ENCODE measurements at places on chromosomes 2 and 18.
A peak's percentile ranks its signal among the peaks of the same experiment; 100 is the strongest.

DNA sequence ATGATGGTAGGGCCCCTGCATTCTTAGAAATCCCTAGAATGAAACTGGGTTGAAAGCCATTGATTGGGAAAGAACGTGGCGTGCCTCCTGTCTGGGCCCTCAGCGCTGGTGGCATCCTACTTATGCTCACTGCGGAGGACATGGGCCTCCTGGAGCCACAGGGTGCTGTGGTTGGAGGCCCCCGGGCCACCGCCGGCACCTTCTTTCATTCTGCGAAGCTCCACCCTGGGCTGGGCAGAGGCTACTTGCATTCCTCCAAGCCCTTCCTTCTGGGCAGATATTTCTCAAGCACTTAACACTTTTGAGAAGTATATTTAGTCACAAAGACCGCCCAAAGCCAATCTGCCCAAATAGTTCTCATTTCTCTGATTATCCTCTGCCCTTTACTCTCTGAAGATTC, 311.9 kb downstream of the MYCN start:
- no peak for DNase-seq

DNA sequence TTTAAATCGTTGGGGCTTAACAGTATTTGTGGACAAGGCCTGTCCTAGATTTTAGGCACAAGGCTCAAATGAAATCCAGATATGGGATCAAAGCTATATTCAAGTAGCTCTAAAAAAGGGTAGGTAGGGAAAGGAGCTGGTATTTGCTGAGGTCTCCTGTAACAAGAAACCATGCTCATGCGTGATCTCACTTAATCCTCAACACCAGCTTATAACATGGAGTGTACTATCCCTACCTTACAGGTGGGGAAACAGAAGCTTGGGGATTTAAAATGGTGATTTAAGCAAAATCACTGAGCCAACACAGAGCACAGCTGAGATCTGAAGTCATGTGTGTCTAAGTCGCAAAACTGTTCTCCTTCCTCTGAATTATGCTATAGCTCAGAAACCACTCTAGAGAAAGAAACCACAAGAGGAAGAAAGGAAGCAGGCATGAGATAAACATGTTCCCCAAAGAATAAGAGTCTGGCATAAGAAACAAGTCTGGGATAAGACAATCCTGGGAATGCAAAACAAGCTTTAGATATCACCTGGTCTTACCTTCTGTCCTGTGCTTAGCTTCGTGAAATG, 43.1 kb downstream of the CYRIA start:
- DNase-seq = no peak

- DNase-seq = no peak
Observed at GRCh38 chr2:159573846-159574606, 42.3 kb downstream of the BAZ2B start.

GRCh38 chr2:24793761-24794435, 673 bp downstream of the CENPO start:
- peak; percentile 60 for DNase-seq

GRCh38 chr2:9030841-9031240, 27.4 kb upstream of the MBOAT2 start:
- no peak for DNase-seq

DNA sequence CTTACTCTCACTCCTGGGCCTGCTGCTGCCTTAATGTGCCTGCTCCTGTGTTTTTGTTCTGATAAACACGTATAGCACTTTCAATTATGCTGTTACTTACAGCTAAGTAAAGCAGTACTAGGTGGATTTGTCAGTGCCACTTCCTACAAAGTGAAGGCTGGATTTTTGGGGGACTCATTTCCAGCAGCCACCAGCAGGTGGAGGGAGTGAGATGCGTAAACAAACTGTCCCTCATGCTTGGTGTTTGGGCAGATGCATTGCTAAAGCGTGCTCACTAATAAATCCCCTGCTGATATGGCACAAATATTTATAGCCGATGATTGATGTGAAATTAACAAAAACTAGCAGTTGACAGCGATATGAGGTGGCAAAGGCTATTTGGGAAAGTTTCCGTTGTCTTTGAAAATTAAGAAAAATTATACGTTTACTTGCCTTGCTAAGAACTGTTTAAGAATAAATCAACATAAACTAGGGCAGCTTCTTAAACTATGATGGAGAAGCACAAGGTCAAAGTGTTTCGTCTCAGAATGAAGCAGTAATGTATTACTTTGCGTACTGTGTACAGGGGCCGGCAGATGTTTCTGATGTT, 101.7 kb downstream of the AGAP1 start:
- DNase-seq = peak; percentile 77

DNA sequence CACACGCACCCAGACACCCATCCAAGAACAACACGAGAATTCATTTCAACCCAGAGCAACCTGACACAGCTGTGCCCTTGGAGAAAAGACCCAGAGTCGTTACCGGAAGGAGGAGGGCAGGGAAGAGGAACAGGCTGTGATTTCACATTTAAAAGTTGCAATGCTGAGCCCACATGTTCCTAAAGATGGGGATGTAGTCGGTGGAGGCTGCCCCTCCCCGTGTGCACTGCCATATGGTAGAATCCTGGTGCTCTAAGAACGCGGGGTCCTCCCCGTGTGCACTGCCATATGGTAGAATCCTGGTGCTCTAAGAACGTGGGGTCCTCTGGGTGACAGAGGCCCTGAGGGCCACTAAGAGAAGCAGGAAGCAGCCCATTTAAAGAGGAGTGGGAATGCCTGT, 10.9 kb downstream of the MTERF4 start:
- DNase-seq = no peak

- DNase-seq = no peak
Observed at GRCh38 chr18:58958628-58959027, 94.0 kb downstream of the ZNF532 start.

GRCh38 chr2:112021781-112022231, 33.3 kb upstream of the TMEM87B start:
- peak; percentile 73 for DNase-seq

DNA sequence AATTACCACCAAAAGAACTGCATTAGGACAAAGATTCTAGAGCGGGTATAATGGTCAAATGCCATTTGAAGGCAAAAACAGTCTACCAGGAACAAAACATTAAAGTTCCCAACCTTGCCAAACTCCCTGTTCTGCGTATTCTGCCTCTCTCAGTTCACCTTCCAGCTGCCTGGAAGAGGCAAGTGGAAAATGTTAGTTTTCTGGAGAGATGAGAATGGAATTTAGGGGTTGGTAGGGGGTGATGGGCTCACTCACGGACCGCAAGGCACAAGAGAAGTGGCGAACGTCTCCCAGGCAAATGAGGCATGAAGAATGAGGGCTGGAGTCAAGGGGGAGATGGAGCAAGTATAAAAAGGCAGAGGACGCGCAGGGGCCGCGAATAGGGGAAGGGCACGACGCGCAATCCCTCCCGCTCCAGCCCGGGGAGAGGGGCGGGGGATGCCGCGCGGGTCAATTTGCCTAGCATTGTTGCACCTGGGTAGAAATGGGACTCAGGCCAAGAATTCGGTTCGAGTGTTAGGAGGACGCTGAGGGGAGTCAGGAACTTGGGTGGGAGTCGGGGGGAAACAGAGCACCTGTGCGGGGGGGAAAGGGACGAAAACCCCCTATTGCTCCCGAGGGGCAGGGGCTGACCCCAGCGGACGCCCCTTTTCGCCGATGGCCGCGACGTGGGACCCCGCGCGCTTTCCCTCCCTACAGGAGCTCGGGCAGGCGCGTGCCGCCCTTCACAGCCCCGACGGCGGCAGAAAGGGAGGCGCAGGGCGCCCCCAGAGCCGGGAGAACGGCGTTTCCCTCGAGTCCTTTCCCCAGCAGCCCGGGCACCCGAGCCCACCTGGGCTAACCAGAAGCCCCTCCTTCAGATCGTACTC, 573 bp downstream of the PAIP2B start:
- peak; percentile 13 for DNase-seq

GRCh38 chr2:239472235-239472775, 71.5 kb upstream of the HDAC4 start:
- DNase-seq = no peak

GRCh38 chr2:26757873-26758789, 6.0 kb upstream of the SLC35F6 start:
- peak; percentile 98 for DNase-seq

DNA sequence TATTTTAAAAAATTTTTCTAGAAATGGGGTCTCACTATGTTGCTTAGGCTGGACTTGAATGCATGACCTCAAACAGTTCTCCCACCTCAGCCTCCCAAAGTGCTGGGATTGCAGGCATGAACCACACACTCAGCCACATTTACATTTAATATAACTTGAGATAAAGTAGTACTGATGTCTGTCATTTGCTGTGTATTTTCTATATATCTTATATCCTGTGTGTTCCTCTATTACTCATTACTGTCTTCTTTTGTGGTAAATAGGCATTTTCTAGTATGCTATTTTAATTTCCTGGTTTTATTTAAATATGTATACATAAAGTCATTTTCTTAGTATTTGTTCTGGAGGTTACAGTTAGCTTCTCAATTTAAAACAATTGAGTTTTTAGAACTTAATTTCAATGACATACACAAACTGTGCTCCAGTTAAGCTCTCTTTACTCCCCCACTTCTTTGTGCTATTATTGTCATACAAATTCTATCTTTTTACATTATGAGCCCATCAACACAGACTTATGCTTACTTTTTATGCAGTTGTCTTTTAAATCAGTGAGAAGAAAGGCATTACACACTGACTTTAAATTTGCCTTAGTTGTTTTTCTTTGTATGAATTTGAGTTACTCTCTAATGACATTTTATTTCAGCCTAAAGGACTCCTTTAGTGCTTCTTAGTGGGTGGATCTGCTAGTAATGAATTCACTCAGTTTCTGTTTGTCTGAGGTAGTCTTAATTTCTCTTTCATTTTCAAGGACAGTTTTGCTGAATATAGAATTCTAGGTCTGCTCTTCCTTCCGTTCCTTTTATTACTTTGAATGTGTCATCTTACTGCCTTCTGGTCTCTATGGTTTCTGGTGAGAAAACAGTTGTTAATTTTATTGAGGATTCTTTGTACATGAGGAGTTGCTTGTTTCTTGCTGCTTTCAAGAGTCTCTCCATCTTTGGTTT, 6.2 kb upstream of the INPP4A start:
- DNase-seq = peak; percentile 5

GRCh38 chr2:30239986-30240752, 8.8 kb downstream of the LBH start:
- DNase-seq = no peak

DNA sequence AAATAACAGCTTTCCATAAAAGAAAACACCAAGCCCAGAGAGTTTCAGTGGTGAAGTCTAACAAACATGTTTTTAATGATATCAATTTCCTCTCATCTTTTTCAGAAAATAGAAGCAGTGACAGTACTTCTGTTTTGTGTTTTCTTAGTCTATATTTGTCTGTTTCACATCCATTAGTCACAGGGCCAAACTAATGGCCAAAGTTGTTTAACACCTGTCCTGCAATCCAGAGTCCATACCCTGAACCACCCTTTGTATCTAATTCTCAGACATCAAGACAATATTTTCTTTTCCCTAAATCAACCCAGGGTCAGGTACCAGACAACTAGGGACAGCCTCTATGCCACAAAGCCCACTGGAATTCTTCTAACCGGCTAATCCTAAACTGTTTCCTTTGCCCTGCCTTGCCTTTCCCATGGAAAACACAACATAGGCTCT, 25.9 kb downstream of the TMSB10 start:
- no peak for DNase-seq

- no peak for DNase-seq
Observed at GRCh38 chr2:25797620-25798488, 80.4 kb downstream of the ASXL2 start.

DNA sequence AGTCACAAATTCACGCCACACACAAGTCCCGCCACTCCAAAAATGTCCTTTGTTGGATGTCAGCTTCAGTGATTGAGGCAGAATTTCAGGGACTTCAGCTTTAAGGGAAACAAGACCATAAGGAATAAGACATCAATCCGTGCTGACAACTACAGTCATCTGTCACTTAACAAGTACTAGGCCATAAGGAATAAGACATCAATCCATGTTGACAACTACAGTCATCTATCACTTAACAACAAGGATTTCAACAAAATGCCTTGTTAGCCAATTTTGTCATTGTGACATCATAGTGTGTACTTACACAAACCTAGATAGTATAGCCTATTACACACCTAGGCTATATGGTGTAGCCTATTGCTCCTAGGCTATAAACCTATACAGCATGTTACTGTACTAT, 58.0 kb downstream of the ANTXR1 start:
- DNase-seq = no peak

GRCh38 chr2:65465124-65465523, 32.7 kb upstream of the SPRED2 start:
- DNase-seq = no peak

GRCh38 chr2:146918280-146918679, 926.5 kb upstream of the ACVR2A start:
- DNase-seq = no peak

GRCh38 chr2:125172181-125172580, 1147.1 kb downstream of the CNTNAP5 start:
- no peak for DNase-seq

- DNase-seq = no peak
Observed at GRCh38 chr2:3122525-3122924, 255.1 kb downstream of the EIPR1 start.

DNA sequence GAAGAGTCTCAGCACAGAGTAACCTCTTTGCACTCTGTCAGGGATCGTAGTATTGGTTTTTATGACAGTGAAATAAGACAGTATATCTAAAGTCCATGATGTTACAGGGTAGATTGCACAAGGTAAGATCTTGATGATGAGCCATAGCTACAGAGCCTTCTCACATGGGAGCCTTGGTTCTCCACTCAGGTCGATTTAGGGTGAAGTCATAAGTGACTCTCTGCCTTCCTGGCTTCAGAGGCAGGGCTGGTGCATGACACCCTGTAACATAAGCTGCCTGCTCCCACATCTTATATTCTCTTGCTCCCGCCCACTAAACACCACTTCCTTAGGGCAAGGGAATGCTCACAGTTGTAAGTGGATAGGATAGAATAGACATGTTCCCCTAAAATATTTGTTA, 13.3 kb downstream of the DAPL1 start:
- DNase-seq = no peak

DNA sequence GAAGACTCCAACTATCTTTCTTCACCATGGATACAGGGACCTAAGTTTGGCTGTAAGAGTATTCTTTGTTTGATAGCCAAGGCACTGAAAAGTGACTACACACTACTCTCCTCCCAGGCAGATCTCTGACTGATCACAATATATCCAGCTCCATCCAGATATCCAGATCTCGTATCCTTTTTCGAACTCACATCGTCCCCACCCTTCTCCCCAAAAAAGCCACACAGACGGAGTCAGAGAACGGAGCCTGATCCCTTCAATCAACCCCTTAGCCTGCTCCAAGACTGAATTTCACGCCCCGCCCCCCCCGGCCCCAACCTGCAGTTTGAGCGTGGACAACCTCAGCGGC, 533 bp downstream of the DHX57 start:
- DNase-seq = no peak

- no peak for DNase-seq
Observed at GRCh38 chr2:167198576-167198975, 310.3 kb downstream of the XIRP2 start.

DNA sequence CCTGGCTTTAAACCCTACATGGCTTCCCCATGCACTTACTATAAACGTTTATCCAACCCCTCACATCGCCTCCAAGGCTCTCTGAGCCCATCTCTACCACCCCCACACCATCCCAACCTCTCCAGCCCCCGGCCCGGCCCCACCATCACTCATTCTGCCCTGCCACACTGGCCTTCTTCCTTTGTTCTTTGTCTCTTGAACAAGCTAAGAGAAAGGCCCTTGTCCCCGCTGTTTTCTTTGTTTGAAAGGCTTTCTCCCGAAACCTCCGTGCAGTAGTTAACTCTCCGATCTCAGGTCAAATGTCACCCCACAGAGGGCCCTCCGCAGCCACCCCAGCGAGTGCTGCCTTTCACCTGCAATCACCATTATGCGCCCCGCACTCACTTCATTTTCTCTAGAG, 100.4 kb downstream of the AFF3 start:
- DNase-seq = no peak
